RKO (cell line): ENCODE measurements at places on chromosomes 16 and 17.

- no peak for DNase-seq
These were observed 1.1 kb downstream of the SRSF1 start for GRCh38 chr17:58005728-58006559.

GRCh38 chr16:17229131-17229530 lies 241.6 kb downstream of the XYLT1 start:
- no peak for DNase-seq

- DNase-seq: no peak
These were observed 3.3 kb downstream of the KRT14 start for GRCh38 chr17:41583137-41584127.

- no peak for DNase-seq
These were observed 14.4 kb downstream of the C17orf50 start for GRCh38 chr17:35775039-35775438.

- peak; percentile 69 for DNase-seq
These were observed 89.8 kb downstream of the CYB561 start for GRCh38 chr17:63356337-63356757.

- DNase-seq: peak; percentile 79
These were observed at the start of gene EMP2 for GRCh38 chr16:10579965-10580882. EMP2 (minus strand) TSS chr16:10580598; CDS start chr16:10547617, 32,981 bp downstream.

GRCh38 chr17:57009737-57010445 lies 32.0 kb downstream of the SCPEP1 start:
- DNase-seq: peak; percentile 70

DNA sequence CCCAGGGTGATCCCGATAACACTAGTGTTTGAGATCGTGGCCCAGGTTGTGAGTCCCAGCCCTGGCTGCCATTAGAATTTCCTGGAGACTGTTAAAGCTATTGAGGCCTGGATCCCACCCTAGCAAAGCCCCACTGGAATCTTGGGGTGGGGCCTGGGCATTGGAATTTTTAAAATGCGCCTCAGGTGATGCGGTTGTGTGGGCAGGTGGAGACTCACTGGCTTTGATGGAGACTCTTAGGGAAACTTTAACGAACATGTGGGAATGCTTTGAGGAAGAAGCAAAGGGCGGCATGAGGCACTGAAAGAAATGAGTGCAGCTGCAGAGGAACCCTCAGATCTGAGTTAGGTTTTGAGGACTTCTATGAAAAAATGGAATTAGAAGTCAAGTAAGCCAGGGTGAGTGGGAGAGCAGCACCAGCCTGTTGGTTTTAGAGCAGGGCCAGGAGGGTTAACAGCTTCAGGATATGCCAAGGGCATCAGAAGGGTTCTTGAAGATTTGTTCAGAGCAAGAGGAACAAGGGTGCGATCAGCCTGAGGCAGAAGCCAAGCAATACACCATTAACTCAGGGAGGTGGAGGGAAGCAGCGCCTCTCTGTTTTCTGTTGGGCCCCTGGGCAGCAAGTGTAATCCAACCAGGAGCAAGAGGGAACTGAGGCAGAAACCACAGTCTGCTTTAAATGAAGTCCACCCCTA lies 42.5 kb downstream of the KSR1 start:
- no peak for DNase-seq

DNA sequence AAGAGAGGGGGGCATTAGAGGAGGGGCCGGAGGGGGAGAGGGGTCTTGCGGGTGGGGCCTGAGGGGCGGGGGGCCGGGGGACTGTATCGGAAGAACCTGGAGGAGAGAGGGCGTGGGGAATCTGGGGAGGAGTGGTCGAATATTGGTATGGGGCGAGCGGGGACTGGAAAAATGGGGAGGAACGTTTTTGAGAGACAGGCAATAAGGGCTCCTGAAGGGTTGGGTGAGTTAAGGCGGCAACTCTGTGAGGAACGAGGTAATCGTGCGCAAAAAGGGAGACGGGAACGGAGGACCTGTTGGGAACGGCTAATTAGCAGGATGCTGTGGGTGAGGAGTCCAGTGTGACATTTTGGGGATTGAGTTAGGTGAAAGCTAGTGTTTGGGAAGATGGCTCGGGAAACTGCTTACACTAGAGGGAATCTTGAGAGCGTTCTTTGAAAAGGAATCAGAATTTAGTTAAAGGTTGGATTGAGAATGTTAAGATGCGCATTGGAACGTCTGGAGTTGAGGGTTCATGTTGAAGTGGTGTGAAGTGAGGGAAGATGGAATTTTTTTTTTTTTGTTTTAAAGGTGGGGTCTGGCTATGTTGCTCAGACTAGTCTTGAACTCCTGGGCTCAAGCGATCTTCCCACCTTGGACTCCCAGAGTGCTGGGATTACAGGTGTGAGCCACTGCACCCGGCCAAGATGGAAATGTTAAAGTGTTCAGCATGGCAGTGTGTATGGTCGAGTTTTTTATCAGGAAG lies 662 bp downstream of the WIPF2 start:
- DNase-seq: peak; percentile 74

DNA sequence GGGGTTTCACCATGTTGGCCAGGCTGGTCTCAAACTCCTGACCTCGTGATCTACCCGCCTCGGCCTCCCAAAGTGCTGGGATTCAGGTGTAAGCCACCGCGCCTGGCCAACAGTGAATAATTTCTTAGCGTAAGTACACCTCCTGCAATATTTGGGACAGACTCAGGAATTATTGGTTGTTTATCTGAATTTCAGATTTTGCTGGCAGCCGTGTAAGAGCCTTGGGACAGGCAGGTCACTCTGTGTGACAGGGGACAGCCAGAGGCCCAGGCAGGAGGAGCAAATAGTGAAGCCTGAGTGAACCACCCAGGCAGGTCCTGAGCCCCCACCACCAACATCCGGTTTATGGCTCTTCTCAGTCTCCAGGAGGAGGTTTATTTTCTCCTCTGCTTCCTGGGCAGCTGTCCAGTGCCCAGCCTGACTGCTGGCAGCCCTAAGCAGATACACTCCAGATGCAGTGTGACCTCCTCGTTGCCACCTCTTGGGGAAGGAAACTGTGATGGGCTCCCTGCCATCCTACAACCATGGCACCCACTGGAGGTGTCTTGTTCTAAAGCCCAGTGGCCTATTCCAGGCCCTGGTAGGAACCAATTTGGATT lies 26.2 kb upstream of the ADORA2B start:
- no peak for DNase-seq

DNA sequence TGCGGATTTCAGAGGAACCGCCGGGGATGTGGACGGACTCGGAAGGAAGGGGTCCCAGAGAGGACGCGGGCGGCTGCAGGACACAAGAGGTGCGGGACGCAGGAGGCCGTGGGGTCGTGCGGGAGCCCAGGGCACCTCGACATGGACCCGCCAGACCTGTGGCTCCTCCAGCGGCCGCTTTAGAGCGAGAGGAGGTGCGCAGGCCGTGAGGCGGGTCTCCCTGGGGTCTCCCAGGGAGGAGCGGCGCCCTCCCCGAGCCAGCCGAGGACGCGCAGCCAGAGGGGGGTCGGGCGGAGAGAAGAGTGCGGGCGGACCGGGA lies 6.8 kb upstream of the FLYWCH1 start:
- DNase-seq: no peak

DNA sequence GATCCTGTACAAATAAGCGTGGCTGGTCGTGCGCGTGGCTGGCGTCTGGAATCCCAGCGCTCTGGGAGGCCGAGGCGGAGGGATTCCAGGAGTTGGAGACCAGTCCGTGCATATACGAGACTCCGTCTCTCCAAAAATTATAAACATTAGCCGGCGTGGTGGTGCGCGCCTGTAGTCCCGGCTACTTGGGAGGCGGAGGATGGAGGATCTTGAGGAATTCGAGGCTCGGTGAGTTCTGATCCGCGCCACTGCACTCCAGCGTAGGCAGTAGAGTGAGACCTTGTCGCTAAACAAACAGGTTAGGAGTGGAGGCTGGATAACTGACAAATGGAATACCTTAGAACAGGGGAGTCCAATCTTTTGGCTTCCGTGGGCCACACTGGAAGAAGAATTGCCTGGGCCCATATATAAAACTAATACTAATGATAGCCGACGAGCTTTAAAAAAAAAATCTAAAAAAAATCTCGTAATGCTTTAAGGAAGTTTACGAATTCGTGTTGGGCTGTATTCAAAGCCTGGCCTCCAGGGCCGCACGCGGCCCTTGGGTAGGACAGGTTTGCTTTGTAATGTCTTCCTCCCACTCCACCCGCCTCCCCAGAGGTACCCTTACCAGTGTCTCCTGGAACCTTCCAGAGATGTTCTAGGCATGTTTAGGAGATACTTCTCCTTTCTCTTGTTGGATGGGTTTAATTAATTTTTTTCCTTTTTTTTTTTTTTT lies 909 bp upstream of the RSL1D1 start:
- peak; percentile 68 for DNase-seq

GRCh38 chr17:70820276-70820675 lies 650.9 kb downstream of the KCNJ2 start:
- no peak for DNase-seq

- DNase-seq: no peak
These were observed 1.3 kb upstream of the CRYBA1 start for GRCh38 chr17:29245401-29245800.

GRCh38 chr17:80414508-80414802 lies 512 bp upstream of the ENDOV start:
- DNase-seq: peak; percentile 38

DNA sequence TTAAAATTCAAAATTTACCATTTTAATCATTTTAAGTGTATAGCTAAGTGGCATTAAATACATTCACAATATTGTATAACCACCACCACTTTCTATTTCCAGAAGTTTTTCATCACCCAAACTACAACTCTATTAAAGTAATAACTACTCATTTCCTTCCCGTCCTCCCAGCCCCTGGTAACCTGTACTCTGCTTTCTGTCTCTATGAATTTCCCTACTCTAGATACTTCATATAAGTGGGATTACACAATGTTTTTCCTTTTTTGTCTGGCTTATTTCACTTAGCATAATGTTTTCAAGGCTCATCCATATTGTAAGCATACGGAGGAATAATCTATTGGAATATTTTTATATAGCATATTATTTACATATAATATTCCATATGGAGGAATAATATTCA lies 29.7 kb downstream of the ESRP2 start:
- no peak for DNase-seq

- no peak for DNase-seq
These were observed 1407.0 kb downstream of the CDH11 start for GRCh38 chr16:63714876-63715275.

DNA sequence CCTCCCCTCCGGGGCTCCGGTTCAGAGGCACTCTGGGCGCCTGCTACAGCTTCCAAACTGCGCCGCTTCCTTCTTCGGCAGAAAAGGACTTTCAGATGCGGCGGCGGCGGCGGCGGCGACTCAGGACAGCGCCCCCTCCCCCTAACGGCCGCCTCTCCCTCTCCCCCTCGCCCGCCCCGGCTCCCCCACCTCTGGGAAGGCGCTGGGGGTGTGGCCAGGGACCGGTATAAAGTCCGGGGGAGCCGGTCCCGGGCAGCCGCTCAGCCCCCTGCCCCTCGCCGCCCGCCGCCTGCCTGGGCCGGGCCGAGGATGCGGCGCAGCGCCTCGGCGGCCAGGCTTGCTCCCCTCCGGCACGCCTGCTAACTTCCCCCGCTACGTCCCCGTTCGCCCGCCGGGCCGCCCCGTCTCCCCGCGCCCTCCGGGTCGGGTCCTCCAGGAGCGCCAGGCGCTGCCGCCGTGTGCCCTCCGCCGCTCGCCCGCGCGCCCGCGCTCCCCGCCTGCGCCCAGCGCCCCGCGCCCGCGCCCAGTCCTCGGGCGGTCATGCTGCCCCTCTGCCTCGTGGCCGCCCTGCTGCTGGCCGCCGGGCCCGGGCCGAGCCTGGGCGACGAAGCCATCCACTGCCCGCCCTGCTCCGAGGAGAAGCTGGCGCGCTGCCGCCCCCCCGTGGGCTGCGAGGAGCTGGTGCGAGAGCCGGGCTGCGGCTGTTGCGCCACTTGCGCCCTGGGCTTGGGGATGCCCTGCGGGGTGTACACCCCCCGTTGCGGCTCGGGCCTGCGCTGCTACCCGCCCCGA lies at the start of gene IGFBP4:
TSS of gene IGFBP4 (plus strand) at position 255 of the 792 bp plus-strand sequence. CDS start at position 541, 286 bp downstream.
- DNase-seq: no peak

DNA sequence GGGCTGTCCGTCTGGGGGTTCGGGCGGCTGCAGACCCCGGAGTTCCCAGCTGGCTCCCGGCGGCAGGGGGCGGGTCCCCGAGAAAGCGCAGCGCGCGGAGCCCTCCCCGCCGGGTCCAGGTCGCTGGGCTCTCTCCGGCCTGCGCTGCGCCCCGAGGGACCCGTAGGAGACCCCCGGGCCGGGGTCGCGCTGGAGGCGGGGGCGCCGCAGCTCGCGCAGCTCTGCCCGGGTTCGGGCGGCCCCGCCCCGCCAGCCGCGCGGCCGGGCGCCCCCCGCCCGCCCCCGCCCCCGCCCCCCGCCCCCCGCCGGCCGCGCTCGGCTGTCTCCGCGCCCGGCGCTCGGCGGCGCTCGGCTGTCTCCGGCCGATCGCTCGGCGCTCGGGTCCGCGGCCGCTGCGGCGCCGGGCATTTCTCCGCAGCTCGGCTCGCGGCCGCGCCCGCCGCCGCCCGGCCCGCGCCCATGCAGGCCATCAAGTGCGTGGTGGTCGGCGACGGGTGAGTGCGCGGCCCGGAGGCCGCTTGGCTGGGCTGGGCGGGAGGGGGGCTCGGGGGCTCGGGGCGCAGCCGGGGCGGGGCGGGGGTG lies at the start of gene RAC3:
TSS of gene RAC3 (plus strand) at position 376 of the 582 bp plus-strand sequence. CDS start at position 460, 84 bp downstream.
- DNase-seq: peak; percentile 68

DNA sequence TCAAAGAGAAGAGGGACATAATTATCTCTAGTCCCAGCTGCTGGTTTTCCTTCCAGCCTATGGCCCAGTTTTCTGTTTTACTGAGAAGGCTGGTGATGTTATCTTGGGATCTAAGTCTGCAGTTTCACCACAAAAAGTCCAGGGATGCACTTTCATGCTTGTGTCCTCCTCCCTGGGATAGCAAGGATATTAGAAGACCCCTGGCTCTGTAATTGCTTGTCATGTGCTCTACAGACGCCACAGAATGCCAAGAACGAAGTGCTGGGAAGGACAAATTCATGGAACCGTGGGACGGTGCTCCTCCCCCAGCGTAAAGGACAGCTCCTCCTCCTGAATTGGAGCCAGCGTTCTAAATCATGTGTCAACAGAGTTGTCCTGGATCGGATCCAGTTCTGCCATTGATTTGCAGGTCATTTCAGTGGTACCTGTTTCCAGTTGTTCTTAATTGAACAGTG lies 8.6 kb downstream of the MAPT start:
- no peak for DNase-seq

DNA sequence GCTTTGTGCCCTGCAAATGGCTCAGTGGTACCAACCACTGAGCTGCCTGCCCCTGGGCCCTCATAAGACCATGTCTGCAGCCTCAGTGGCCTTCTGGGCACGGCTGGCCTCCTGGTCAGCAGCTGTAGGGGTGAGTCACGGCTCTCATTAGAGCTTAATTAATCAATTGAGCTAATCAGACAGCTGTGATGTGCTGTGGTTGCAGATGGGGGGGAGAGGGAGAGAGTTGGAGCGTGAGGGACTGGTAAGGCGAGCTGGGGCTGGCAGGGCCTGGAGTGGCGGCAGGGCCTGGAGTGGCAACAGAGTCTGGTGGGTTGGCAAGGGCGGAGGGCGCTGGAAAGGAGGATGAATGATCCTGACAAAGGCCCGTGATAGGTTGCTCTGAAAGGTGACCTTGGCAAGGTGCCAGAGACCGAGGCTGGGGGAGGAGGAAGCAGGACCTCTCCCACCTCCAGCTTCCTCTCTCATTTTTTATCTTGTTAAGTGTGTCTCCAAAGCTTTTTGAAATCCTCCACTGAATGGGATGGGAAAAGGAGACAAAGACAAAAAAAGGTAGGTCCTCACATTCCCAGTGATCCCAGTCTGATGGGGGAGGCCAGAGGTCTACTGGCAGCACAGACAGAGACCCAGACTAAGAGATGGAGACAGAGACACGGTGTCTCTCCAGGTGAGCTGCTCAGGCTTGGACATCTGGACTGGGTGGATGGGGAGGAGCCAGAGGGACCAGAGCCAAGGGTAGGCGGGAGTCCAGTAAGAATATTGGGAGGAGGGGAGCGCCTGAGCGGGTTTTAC lies 41.6 kb downstream of the DCAKD start:
- DNase-seq: no peak

- no peak for DNase-seq
These were observed 240.7 kb downstream of the MAP2K6 start for GRCh38 chr17:69654981-69655855.
